ENCODE measurements at places on chromosomes 12 and 14.

DNA sequence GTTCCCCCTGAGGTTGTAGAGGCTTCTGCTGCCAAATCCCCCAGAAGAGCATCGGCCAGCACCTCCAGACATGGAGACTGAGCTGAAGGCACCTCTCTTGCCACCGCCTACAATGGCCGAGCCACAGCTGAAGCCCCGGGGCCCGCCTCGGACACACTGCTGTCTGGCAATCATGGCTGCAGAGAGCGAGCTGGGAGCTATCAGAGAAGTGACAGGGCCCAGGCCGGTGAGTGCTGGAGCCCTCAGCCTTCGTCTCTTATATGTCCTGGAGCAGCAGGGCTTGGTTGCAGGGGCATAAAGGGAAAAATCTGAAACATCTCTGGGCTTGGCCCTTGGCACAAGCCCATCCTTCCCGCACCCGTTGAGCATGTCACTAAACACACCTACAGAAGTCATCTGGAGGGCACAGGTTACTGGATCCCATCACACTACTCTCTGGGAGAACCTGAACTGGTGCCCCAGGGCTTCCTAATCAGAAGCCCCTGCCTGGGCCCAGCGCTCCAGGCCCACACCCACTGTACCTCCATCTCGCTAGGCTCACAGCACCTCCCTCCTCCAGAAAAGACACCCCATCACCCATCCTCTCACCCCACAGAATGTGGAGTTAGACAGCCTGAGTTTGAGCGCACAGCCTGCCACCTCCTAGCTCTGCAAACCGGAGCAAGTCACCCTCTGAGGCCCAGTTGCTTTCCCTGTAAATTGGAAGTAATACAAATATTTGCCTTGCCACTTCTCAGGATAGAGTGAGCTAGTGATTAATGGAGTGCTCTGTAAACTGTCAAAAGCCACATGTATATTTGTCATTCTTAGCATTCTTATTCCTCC, at the start of gene KRT4:
Gene KRT4 (minus strand): TSS at position 232 of the 825 bp plus-strand sequence. CDS start 58 bp downstream, at position 174.
- DNase-seq: no peak

DNA sequence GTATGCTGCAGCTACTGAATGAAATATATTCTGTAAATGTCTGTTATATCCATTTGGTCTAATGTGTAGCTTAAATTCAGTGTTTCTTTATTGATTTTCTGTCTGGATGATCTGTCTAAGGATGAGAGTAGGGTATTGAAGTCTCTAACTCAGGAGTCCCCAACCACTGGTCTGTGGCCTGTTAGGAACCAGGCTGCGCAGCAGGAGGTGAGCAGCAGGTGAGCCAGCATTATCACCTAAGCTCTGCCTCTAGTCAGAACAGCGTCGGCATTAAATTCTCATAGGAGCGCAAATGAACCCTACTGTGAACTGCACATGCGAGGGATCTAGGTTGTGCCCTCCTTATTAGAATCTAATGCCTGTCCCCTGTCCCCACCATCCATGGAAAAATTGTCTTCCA, 329.7 kb upstream of the RGS6 start:
- DNase-seq: no peak

DNA sequence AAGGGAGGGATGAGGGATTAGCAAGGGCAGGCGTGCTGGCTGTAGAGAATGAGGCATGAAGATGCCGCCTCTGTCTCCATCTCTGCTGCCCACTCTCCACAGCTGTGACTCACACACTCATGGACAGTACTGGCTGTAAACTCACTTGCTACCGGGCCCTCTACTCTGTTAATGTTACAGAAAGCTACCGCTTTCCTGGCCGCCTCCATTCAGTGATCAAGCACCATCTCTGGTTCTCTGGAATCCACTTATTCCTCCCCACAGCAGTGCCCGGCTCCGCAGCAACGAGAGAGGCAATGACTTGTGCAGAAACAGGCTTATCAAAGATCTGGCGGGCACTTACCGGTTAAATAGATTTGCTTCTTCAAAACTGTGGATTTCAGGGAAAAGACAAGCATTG, 34.8 kb downstream of the AMN start:
- no peak for DNase-seq

- DNase-seq: no peak
Observed at GRCh38 chr12:104360983-104361707, 57.6 kb downstream of the EID3 start.

DNA sequence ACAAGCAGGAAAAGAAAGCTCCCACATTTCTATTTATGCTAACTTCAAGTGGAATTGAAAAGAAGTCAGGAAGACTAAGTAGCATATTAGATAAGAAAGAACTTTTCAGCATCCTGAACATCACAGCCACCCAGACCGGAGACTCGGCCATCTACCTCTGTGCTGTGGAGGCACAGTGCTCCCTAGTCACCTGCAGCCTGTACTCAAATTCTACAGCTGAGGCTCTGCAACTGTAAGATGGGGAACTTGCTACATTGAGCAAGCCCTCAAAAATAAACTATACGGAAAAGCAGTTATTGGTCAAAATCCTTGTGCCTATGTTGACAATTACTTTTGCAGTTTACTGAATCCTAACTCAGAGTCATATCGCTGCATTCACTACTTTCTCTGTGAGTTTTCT, 361.9 kb downstream of the DAD1 start:
- DNase-seq: no peak

DNA sequence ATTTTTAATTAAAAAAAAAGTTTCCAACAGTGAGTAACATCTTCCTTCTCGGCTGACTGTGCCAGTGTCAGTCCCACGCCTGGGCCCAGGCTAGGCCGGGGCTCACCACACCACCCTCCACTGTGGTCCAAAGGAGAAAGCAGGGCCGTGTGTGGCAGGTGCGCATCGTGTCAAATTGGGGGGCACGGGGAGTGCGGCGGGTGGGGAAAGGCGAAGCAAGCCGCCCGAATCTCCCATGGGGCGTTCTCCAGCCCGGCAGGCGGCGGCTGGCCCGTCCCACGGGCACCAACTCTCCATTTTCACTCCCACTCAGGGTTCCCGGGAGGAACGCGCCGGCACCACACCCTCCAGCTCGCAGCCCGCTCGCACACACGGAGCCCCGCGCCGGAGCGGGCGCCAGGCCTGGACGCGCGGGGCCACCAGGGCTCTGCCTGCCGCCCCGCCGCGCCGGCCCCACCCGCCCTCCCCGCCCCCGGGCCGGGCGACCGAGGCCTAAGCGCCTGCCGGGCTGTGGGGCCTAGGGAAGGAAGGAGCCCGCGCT, 604 bp downstream of the EEA1 start:
- no peak for DNase-seq

DNA sequence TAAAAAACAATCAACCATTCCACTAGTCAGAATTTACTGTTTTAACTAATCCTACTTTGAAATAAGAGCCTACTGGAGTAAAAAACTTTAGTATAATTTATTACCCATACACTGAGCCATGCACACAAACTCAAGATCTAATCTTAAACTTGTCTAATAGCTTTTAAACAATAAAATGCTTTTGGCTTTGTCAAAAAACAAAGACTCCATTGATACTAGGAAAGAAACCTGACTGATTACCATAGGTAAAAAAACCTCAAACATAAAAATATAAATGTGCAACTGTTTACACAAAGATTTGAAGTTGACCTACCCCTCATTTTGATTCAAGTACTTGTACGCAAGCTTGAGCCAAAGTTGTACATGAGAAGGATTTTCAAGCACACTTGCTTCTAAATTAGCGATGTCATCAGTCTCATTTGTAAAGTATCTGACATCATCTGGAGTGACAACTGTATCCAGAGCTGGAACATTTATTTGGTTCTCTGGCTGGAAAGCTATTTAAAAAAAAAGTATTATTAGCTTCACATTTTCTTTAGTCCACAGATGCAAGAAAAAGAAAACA, 36.1 kb downstream of the ZFC3H1 start:
- DNase-seq: no peak

DNA sequence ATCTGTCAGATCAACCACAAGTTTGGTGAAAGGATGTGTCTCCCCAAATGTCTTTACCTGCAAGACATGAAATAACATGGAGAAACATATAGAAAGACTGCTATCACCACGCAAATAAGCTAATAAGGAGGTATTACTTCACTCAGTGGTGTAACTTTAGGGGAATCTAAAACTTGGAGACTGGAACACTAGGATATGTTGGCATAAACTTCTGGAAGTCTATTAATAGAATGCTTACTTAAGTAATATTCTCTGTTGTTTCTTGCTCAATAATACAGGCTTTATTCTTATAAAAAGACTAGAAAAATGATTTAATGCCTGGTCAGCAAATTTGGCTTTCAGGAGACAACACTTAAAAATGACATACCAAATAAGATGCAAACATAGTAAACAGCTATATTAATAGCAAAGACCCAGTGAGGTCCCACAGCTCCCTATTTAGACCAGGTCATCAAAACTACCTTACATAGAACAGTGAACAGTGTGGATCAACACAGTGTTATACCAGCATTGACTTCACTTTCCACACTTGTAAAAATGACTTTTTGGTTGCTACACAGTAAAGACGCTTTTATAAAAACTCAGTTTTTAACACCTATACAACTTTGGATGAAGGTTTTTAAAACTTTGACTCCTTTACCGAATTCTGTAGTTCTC, 18.9 kb upstream of the HAL start:
- DNase-seq: no peak

- DNase-seq: peak; percentile 21
Observed at GRCh38 chr12:51531978-51532497, 59.0 kb upstream of the SCN8A start.

DNA sequence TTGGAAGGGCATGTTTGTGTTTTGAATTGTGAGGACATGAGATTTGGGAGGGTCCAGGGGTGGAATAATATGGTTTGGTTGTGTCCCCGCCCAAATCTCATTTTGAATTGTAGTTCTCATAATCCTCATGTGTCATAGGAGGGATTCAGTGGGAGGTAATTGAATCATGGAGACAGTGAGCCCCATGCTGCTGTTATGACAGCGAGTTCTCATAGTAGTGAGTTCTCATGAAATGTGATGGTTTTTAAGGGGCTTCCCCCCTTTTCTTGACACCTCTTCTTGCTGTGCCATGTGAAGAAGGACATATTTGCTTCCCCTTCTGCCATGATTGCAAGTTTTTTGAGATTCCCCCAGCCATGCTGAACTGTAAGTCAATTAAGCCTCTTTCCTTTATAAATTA, 260.0 kb downstream of the DUSP6 start:
- DNase-seq: no peak

DNA sequence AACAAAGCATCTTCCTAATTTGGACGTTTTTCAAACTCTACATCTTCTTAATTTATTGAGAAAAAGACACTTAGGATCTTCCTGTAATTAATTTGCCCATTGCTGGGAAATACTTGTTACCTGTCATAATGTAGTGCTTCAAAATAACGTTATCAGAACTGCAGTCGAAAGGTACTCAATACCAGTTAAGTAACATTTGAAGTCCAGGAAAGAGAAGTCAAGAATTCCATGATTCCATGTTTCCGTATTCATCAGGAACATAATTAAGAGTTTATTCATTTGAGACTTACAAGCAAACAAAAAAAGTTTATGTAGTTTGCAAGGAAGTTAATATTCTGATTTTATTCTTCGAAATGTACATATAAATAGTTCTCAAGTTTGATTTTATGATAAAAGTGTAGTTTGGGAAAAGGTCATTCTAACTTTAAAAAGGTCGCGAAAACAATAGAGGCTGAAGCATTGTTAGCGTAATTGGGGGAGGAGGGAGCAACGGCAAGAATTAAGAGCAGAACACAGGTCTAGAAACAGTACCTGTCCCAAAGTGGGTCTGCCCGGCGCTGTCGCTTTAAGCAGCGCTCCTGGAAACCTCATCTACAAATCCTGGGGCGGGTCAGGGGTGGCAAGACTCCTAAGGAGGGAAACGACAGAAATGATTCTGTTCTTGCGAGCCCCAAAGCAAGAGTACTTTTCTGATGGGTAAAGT, 1.2 kb upstream of the KCNMB4 start:
- DNase-seq: no peak

DNA sequence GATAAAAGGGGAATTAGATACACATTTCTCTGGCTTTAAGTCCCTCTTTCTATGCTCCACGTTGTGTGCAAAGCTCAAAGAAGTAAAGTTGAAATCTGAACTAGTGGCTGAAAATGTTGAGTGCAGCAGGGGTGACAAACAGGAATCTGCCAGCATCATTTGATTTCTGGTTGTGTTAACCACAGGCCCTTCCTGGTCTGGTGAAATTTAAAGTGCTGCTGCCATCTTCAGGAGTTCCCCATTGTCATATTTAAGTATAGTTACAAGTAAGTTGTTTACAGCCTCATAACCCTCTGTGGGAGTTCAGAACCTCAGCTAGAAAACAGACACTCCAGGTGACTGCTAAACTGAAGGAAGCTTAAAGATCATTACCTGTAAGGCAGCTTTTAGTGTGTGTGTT, 90.9 kb upstream of the CCDC196 start:
- no peak for DNase-seq

- DNase-seq: no peak
Observed at GRCh38 chr12:132305991-132306884, 23.2 kb downstream of the GALNT9 start.

- no peak for DNase-seq
Observed at GRCh38 chr14:22976620-22977433, 5.5 kb downstream of the AJUBA start.

- DNase-seq: no peak
Observed at GRCh38 chr14:95421741-95422140, 94.7 kb downstream of the SYNE3 start.

DNA sequence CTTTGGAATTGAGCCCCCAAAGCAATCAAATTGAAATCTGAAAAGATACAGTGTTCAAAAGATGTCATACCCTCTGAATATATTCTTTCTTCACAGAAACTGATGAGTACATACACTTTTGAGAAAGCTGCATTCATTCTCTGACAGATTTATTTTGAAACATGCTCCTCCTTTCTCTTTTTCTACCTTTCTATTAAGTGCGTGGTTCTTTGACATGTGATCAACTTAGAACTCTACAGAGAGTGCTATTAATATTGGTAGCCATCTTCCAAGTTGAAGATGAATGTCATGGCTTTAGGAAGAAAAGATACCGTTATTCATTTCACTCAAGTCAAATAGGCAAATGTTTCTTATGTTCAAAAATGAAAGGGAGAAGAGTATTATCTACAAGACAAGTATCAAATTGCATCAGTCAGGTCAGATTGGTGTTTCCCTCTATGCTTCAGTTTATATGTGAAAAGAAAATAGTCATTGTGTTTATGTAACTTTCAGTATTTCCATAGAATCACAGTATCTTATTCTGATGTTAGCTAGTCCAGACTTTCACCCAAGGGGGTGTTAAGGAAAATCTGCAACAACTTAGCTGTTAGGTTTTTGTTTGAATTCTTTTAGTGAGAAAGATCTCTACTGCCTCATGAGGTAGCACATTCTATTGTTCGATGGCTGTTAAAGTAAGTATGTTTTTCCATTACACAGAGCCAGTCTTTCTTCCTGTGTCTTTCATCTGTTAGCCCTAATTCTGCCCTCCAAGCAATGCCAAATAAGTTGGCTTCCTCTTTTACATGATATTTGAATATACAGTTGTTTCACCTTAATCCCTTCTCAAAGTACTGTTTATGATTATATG, 55.4 kb upstream of the GARIN2 start:
- DNase-seq: no peak

All from AG04449 (cell line).